ENCODE measurements at places on chromosomes 3 and 15.

DNA sequence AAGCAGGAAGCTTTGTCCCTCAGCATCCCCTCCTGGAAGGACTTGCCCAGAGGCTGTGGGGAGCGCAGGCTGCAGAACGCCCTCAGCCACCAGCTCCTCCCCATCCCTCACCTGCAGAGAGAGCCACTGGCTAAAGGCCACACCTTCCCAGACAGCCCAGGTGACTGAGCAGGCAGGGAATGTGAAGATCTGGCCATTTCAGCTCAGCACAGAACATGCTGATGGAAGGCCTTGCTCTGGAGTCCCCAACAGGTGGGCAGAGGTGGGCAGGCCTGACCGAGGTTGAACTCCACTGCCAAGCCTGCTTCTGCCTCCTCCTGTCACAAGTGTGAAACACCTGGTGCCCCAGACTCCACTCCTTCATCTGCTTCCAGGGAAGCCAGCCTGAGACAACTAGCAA, 50.7 kb upstream of the SEC61A1 start:
- DNase-seq: no peak

DNA sequence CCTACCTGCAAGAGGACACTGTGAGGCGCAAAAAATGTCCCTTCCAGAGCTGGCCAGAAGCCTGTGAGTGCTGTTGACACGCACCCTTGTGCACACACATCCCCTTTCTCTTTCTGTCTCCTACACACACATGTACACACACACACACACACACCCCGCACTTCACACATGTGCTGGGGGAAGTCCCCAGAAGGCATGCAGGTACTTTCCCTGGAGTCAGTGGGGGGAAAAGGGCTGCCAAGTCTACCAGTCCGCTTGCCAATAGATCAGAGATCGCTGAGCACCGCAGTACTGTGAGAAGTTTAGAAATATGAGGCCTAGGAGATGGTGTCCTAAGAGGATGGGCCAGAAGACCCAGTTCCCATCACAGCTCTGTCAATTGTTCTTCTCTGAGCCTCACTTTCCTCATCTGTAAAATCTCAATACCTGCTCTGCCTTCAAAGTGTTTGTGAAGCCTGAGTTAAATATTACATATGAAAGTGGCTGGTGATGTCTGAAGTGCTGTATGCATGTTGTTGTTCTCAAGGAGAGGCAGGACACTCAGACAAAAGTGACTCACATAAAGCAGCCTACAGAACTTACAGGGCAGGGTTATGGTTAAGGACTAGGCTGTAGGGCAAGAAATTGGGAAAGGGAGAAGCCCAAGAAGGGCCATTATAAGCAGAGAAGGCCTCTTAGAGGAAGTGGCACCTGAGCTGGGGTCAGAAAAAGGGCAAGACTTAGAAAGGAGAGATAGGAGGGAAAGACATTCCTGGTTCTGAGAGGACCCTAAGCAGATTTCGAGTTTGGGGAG, 6.8 kb downstream of the IL17RE start:
- DNase-seq: no peak

- DNase-seq: no peak
Observed at GRCh38 chr3:53957831-53958230, 66.2 kb upstream of the SELENOK start.

- no peak for DNase-seq
Observed at GRCh38 chr3:42505849-42506410, 3.5 kb downstream of the VIPR1 start.

GRCh38 chr3:197518881-197519421, 36.8 kb downstream of the BDH1 start:
- DNase-seq: no peak

DNA sequence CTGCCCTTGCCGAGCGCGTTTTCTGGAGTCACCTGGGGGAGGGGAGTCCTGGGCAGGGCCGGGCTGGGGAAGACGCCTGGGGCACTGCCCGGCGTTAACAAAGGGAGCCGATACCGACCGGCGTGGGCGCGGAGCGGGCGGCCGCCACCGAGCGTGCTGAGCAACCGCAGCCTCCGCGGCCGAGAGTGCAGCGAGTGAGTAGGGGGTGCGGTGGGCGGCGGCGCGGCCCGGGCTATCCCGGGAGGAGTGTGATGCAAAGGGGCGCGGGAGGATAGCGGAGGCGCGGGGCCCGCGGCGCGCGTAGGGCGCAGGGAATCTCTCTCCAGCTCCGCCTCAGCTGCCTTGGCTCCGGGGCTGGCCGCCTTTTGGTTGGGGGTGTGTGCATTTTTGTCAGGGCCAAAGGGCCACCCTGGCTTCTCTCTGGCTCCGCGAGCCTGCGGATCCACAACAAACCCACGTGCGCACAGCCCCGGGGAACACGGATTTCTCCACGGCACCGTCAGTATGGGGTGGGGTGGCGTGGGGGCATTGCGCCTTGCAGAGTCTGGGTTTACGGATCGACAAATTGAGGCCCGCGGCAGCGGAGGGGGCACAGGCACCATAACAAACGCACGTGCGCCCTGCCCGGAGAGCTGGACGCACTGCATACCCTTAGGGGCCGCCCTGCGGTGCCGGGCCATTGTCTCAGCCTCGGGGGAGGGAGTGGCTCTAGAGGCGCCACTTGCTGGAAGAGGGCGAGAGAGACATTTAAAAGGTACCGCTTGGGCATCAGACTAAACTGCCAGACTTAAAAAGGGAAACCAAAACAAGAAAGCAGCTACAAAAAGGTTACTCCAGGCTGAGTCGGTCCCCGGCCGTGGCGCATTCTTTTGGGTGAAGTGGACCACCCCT, 560 bp downstream of the ST6GAL1 start:
- DNase-seq: no peak

GRCh38 chr3:48739617-48739954, 22.6 kb upstream of the IP6K2 start:
- DNase-seq: no peak

- DNase-seq: no peak
Observed at GRCh38 chr3:100205171-100205570, 55.6 kb upstream of the TBC1D23 start.

DNA sequence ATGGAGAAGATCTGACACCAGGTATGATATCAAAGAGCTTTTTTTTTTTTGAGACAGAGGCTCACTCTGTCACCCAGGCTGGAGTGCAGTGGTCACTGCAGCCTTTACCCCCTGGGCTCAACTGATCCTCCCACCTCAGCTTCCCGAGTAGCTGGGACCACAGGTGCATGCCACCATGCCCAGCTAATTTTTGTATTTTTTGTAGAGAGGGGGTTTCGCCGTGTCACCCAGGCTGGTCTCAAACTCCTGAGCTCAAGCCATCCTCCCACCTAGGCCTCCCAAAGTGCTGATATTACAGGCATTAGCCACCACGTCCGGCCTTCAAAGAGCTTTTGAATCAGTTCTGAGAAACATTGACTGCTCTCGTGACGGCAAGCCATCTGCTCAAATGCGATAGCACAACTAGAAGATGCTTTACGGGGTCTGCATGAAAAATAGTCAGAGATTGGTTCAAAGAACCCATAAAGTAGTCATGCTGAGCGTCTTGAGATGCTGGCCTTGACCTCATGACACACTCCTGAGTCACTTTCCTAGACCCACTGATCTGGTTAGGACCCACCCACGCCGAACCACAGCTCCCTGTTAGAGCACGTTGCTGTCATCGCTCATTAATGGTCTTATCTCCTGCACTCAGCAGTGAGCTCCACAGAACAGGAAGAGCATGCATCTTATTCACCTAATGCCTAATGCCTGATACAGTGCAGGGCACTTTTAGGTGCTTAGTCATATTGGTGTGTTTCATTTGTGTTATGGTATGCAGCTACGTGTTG, 57.0 kb upstream of the NR2F2 start:
- DNase-seq: no peak

GRCh38 chr3:124483915-124484470, 246.3 kb upstream of the UMPS start:
- DNase-seq: no peak

GRCh38 chr3:62665627-62666437, 209.4 kb downstream of the CADPS start:
- DNase-seq: peak; percentile 49

GRCh38 chr15:35256141-35256540, 171.0 kb upstream of the NANOGP8 start:
- no peak for DNase-seq

DNA sequence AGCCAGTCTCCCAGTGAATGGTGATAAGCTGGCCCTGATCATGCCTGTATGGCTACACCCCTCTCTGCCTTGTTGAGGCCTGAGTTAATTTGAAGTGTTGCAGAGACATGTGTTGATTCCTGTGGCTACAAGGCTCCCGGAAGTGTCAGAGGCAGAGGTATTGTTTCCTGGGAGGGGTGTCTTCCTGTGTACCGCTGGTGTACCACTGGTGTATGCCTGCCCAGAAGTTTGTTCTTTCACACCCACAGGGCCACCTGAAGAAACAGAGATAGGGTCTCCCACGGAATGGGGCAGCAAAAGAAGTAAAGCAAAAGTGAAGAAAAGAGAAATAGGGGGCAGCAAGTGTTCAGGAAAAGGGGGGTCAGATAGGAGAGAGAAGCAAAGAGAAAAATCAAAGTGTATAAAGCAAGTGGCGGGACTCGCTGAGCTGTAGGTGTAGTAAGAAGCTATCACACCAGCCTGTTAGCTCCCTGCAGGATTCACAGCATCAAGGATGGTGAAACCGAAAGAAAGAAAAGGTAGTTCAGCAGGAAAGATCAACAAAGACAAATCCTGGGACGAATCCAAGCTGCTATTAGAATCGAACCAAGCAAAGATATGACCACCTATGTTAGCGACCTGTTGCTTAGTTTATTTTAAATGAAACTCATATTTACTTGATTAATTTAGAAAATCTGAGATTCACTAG, 36.6 kb upstream of the CD47 start:
- DNase-seq: no peak

DNA sequence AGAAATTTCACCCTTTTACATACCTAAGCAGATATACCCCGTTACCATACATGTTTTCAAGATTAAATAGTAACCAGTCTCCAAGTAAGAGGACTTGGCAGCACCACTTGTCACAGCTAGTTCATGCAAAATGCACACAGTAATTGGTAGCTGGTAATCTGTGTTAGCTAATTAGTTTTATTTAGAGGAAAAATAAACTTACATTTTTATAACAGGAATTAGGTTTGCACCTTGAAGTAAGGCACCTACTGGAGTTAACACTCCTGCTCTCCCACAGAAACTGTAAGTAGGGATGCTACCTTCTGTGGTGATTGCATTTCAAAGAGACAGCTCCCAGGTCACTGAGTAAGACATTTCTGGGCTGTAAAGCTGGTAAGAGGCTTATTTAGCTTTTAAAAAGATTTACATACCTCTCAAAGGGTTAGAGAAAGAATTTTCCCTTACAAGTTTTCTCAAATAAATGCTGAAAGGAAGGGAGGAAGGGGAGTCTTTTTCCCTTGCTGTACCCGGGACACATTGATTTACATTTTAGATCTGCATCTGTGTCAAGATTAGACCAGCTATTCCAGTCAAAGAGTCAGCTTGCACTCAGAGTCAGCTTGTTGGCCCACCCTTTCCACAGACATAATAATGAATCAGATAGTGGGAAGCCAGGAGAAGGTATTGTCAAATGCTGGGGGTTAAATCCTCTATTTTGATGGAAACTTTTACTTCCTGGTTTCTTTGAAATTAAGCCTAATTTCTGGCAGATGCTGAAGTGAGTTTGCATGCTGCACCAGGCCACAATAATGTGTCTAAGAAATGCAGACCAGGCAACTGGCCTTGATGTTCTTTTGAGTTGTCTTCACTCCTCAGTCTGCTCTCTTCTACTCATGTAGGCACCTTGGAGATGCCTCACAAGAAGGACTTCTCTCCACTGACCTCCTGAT, 77.6 kb upstream of the CHD2 start:
- no peak for DNase-seq

GRCh38 chr3:60045686-60046085, 995.9 kb upstream of the CFAP20DC start:
- DNase-seq: no peak

- no peak for DNase-seq
Observed at GRCh38 chr3:10912786-10913185, 79.8 kb upstream of the SLC6A1 start.

DNA sequence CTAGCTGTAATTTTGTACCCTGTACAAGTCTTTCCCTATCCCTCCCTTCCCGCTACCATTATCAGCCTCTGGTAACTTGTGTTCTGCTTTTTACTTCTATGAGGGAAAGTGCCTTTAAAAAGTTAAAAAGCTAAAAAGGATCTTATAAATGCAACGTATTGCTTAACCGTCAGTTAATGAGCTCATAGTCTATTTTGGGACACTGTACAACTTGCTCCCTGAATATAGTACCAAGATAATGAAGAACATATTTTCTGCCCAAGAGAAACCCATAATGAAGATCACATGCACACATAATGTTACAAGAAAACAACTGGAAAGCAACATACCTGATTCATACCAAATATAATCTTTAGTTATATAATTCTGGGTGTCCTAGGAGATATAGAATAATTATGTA, 22.6 kb downstream of the ZIC1 start:
- no peak for DNase-seq

GRCh38 chr3:151226088-151226563, 23.1 kb upstream of the GPR171 start:
- no peak for DNase-seq
